Smooth muscle cell of the pulmonary artery (primary cell): ENCODE measurements at places on chromosomes 3 and 15. TPM values are rescaled to one million over a fixed set of nuclear protein-coding genes. Genes with fewer than 3 reads are reported as not detected.

Gene MYRIP
- 0.85 and 4.3 TPM in 2 replicates for total RNA-seq

Gene MYO1E
- total RNA-seq, result 122 and 124 TPM in 2 replicates

Gene ZNF385D
- 1.2 and 8.9 TPM in 2 replicates for total RNA-seq

Gene HRH1
- total RNA-seq, result 21.6 and 44.0 TPM in 2 replicates

Gene GOLGA8J
- not detected in 2 replicates for total RNA-seq

Gene ITPKA
- 0.76 and 0.91 TPM in 2 replicates for total RNA-seq

Gene SH2D7
- total RNA-seq, result not detected in 2 replicates

Gene PRRT3
- total RNA-seq, result 3.9 and 4.7 TPM in 2 replicates

Gene PRKAR2A
- total RNA-seq, result 35.2 and 36.6 TPM in 2 replicates

Gene VPS18
- 41.6 and 49.0 TPM in 2 replicates for total RNA-seq

Gene MRAS
- 54.4 and 74.1 TPM in 2 replicates for total RNA-seq

Gene ERC2
- 0.07 and 0.10 TPM in 2 replicates for total RNA-seq

Gene NDN
- total RNA-seq, result 65.9 and 66.9 TPM in 2 replicates

Gene AGTR1
- total RNA-seq, result 0.30 and 3.7 TPM in 2 replicates

Gene CCR3
- not detected in 2 replicates for total RNA-seq

Gene FGF12
- 0.03 and 0.07 TPM in 2 replicates for total RNA-seq

Gene SNTN
- not detected in 2 replicates for total RNA-seq

Gene CCDC13
- total RNA-seq, result 0.26 and 0.36 TPM in 2 replicates

Gene ERICH6
- total RNA-seq, result 0.03 and 0.07 TPM in 2 replicates

Gene ZNF501
- total RNA-seq, result 3.0 and 6.2 TPM in 2 replicates

Gene ATP13A5
- not detected in 2 replicates for total RNA-seq

Gene TMC3
- 0.13 and 0.20 TPM in 2 replicates for total RNA-seq

Gene DAZL
- not detected in 2 replicates for total RNA-seq

Gene CPNE9
- not detected in 2 replicates for total RNA-seq

Gene GOLGA6B
- total RNA-seq, result not detected in 2 replicates

Gene TTLL13
- total RNA-seq, result 0.07 TPM in 1 of 2 replicates, not detected in the other

Gene FOXB1
- not detected in 2 replicates for total RNA-seq

Gene ACSBG1
- total RNA-seq, result not detected in 2 replicates

Gene CCK
- 0.13 and 0.36 TPM in 2 replicates for total RNA-seq

Gene ARGFX
- not detected in 2 replicates for total RNA-seq

Gene HIGD2B
- 0.10 TPM in 1 of 2 replicates, not detected in the other for total RNA-seq

Gene KIF15
- 1.3 and 2.9 TPM in 2 replicates for total RNA-seq

Gene XCR1
- not detected in 2 replicates for total RNA-seq

Gene CHRFAM7A
- 1.2 and 1.5 TPM in 2 replicates for total RNA-seq

Gene C3orf22
- total RNA-seq, result not detected in 2 replicates

Gene NUP210
- 0.10 and 0.46 TPM in 2 replicates for total RNA-seq

Gene ACP3
- total RNA-seq, result 0.33 TPM in 1 of 2 replicates, not detected in the other

Gene NAALADL2
- 13.9 and 18.4 TPM in 2 replicates for total RNA-seq

Gene CCNDBP1
- total RNA-seq, result 53.5 and 66.1 TPM in 2 replicates

Gene SQOR
- total RNA-seq, result 50.1 and 69.2 TPM in 2 replicates

Gene ANKRD63
- not detected in 2 replicates for total RNA-seq

Gene MAP6D1
- 2.3 and 3.1 TPM in 2 replicates for total RNA-seq

Gene BLOC1S6
- 67.8 and 98.5 TPM in 2 replicates for total RNA-seq

Gene FBN1
- 2,453 and 2,749 TPM in 2 replicates for total RNA-seq

Gene LRRC31
- not detected in 2 replicates for total RNA-seq

Gene IGSF10
- total RNA-seq, result 2.4 and 2.5 TPM in 2 replicates

Gene BBX
- total RNA-seq, result 83.9 and 105 TPM in 2 replicates

Gene KNG1
- not detected in 2 replicates for total RNA-seq

Gene DMXL2
- 24.6 and 29.5 TPM in 2 replicates for total RNA-seq

Gene SLC2A2
- total RNA-seq, result not detected in 2 replicates

Gene CFAP100
- total RNA-seq, result not detected in 2 replicates

Gene RPUSD2
- total RNA-seq, result 9.3 and 10.8 TPM in 2 replicates

Gene SERINC4
- not detected in 2 replicates for total RNA-seq

Gene GLCE
- total RNA-seq, result 8.4 and 17.3 TPM in 2 replicates

Gene TLR9
- under 0.01 and 0.23 TPM in 2 replicates for total RNA-seq

Gene ZNF620
- total RNA-seq, result 0.83 and 2.0 TPM in 2 replicates

Gene CPNE4
- total RNA-seq, result not detected in 2 replicates
